ENCODE measurements at places on chromosomes 2 and 18.
A peak's percentile ranks its signal among the peaks of the same experiment; 100 is the strongest.

DNA sequence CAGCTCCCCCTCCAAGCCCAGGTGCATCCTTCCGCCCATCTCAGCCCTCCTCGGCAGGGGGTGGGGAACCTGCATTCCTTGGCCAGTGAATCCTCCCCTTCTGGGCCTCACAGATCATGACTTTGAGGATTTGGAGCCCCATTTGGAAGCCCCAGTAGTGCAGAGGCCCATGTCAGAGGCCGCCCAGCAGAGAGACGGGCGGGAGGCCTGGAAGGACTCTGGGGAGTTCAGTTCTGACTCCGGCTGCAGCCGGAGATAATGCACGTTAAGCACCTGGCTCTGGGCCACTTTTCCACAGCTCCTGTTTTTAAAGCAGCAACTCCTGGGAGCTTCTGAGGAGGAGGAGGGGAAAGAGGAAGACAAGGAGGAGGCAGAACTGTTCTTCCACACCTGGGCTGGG lies 14.9 kb downstream of the ATOH8 start:
- DNase-seq, result peak; percentile 55

- no peak for DNase-seq
Measured at GRCh38 chr2:178978667-178979066, 71.3 kb downstream of the CCDC141 start.

- DNase-seq, result no peak
Measured at GRCh38 chr2:212814941-212815340, 276.3 kb upstream of the ERBB4 start.

- no peak for DNase-seq
Measured at GRCh38 chr2:84959566-84960506, 11.1 kb upstream of the KCMF1 start.

DNA sequence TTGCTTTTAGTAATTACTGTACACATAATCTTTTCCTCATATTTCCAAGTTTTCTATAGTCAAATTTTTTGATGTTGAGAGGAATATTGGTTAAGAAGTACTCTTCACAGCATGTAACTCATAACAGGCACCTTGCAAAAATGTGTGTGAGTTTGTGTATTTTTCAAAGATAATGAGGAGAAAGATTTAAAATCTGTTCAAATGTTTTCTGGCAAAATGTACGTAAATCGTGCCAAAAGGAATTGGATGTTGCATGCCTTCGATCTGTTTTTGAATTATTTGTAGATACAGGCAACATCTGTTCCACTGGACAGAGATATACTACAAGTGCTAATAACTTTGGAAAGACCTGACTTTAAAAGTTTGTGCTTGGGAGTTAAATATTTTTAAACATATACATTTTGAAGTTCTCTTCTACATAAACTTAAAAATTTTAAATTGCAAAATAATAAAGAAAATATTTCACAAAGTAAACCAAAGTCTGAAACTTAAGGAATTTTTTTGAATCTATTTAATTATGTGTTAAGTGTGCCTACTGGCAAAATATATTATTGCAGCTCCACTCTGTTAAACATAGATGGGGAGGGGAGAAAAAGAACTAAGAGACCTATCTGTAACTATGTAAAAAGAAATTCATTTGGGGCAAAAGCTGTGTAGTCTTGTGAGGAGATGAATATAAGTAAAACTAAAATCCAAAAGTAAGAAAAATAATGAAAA lies 133.5 kb upstream of the UBE2E3 start:
- no peak for DNase-seq

DNA sequence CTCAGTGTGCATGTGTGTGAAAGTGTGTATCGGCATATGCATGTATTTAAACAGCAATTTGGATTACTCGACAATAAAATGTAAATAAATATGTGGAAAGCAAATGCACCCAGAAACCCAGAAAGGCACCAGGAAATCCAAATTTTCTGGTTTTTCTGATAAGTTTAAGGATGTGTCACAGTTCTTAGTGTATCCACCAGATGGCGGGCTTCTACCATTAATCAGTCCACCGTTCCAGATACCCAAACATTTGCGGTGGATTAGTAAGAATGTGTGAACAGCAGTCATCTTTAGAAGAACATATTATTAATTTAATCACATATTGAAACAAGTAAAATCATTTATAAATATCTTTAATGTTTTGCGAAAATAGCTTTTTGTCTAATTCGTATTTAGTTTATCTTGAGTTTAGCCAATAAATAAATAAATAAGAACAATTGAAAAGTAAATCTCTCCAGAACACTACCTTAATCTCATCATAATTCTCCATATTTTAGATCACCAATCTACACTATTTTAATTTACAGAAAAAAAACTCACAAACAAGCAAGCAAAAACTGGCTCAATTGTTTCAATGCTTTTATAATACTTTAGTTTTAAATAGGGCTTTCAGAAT lies 298.9 kb downstream of the DSEL start:
- DNase-seq, result peak; percentile 18

GRCh38 chr2:62931536-62931935 lies 119.1 kb upstream of the OTX1 start:
- no peak for DNase-seq

GRCh38 chr2:198706476-198707082 lies 751.2 kb downstream of the SATB2 start:
- no peak for DNase-seq

- no peak for DNase-seq
Measured at GRCh38 chr18:42929181-42929580, 186.3 kb downstream of the RIT2 start.
